ENCODE measurements at places on chromosomes 12 and 14.

GRCh38 chr14:99854831-99855230, 61.6 kb downstream of the EML1 start:
- DNase-seq, result no peak

DNA sequence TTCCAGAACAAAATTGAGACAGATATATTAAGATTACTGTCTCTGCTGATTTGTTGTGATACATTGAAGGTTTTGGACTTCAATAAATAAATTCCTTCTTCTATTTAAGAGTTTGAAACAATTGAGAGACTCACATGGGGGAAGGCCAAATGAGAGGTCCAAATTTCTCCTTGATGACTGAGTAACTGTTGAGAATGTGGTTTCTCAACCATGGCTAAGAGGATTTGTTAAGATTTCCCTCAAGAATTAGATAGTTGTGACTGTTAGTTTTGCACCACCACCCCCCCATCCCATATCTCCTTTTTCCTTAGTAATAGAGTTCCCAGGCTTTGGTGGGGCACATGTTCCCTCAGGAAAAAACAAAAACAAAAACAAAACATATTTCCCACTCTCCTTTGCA, 47.7 kb upstream of the IGF1 start:
- no peak for DNase-seq

DNA sequence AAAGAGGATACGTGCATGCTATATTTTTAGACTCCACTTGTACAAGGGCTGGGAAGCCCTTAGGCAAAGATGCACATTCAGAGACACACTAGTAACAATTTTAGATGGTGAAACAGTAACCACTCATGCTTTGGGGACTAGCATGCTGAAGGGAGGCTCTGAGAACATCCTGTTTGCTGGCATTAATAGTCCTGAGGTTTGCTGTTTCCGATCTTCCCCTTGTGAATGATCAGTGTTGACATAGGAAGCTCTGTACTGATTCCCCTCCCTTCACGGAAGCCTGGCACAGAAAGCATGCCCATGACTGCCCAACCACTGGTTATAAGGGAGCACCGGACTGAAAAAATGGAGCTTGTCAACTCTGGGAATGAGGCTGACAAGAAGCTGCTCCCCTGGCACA, 164.6 kb downstream of the GCH1 start:
- no peak for DNase-seq

- no peak for DNase-seq
Measured at GRCh38 chr14:95818581-95818980, 58.1 kb upstream of the TUNAR start.

DNA sequence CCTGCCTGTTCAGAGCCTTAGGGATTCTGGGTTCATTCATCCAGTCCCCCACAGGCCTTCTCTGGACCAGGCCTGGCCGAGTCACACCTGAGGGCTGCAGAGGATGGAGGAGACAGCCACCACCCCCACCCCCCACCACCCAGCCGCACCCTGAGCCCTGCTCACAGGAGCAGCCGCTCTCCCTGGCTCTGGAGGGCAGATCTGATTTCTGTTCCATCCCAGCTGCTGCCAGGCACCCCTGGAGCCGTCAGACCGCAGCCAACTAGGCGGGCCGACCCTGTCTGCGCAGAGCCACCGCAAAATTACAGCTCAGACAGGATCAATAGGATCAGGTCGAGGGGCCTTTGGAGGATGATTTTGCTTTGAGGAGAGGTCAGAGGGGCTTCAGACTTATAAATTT, 154.6 kb upstream of the MYL2 start:
- DNase-seq, result no peak

All from omental fat pad (tissue), 4 donors.